ENCODE measurements at places on chromosomes 16 and 17.

DNA sequence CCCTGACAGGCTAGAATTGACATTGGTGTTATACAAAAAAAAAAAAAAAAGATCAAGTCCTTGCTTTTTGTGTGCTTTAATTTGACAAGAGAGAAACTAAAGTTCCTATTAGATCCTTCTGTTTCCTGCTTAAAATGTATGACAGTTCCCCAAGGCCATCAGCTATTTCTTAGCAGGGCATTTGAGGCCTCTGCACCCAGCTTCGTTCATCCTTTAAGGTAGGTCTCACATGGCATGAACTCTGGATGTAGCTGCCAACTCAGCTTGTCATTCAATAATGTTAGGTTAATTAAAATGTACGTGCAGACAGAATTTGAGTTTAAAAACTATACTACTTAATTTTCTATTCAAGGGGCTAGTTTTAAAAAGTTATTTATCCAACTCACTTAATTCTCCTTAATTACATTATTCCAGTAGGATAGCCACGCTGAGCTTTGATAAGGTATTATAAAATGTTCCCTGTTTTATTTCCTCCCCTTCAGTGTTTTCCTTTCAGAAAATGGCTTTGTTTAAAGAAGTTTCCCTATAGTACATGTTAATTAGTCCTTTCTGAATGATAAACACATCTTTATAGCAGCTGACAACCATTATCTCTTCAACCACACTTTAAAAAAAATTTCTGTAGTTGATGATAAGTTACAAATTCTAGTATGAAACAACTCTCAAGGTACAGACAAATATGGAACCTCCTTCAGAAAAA lies 1.2 kb upstream of the RFFL start:
- DNase-seq, result no peak

DNA sequence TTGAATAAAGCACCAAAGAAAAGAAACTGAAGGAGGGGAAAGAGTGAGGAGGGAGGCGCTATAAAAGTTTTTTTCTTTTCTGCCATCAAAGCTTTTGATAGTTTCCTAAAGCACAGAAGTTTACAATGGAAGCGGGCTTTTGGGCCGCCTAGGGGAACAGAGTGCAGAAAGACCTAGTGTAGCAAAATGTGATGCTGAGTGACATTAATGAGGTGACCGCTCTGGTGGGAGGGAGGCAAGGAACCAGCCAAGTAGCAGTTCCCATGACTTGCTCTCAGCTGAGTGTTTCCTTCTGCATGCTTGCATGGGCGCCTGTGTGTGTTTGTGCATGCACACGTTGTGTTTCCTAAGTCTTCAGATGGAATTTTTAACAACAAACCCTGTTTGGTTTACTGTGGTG lies 15.5 kb downstream of the MSI2 start:
- no peak for DNase-seq

DNA sequence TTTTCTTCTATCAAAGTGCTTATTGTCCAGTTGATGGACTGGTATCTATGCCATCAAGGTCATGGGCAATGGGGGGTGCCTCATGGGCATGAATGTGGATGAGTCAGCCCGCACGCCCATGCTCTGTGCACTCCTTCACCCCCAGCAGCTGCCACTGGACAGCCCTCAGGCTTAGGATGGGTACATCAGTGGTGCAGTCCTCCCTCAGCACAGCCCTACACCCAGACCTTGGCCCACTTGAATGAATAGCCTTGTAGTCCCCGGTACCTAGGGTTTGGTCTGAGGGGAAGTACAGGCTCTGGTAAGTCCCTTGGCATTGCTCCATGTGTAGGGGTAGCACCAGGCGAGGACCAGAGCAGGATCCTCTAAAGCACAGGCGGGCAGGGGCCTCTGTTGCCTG lies 10.4 kb upstream of the GNA13 start:
- no peak for DNase-seq

GRCh38 chr17:64174686-64175456 lies 44.9 kb upstream of the ERN1 start:
- DNase-seq, result no peak

DNA sequence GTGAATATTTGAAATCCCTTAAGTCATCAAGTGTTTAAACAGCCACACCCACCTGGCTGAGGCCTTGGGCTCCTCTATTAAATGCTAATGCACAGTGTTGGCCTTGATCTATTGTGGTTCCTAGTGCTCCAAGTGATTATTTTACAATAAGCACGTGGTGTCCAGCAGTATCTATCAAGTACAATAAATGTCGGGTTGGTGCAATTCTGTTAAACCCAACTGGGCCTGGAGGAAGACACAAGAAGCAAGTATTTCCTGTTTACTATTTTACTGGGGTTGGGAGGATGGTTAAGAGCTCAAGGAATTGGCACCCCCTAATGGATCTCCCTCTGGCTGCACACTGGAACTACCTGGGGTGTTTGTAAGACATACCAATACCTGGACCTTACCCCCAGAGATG lies 72.1 kb upstream of the HNF1B start:
- no peak for DNase-seq

DNA sequence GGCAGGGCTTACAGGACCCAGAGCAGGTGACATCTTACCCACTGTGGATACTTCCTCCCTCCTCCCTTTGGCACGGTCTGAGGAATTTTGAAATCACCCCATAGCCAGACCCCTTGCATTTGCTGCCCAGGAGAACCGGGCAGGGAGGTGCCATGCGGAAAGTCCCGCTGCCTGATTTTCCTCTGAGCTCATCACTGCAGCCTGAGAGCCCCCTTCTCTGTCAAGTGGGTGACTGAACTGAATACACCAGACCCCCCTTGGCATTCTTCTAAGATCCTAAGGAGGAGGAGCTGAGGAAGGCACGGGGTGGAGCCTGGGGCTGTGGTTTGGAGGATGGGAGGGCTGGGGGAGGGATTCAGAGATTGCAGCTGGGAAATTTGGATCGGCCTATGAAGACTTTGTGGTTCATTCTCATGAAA lies 173.4 kb downstream of the RAB11FIP4 start:
- no peak for DNase-seq

DNA sequence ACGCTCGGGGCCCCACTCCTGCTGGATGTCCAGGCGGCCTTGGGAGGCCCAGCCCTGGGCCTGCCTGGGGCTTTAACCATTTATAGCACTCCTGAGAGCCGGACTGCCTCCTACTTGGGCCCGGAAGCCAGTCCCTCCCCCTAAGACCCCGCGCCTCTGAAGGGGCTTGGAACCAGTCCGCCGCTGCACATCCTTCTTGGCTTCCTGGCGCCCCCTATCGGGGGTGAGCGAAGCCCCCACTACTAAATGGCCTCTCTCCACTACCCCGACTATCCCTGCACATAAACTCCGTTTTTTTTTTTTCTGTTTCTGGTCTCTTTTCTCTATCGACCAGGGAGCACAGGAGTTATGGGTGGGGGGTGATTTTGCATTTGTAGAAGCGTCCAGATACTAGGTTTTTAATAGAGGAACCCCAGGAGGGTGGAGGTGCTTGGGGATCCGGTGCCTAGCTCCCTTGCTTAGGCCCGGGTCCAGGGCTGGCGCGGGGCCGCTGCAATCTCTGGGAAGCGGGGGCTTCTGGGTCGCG lies 633 bp upstream of the NOL3 start:
- no peak for DNase-seq

All from stimulated activated CD8-positive, alpha-beta memory T cell treated with anti-CD3 and anti-CD28 coated beads, Interleukin-4, amount 100 ng/mL, for 1 hour (primary cell).